ENCODE measurements at places on chromosomes 7 and 10.

- no peak for DNase-seq
These were observed 2.9 kb upstream of the TRIM8 start for GRCh38 chr10:102641402-102641801.

- DNase-seq = no peak
These were observed 121.9 kb downstream of the MAD1L1 start for GRCh38 chr7:2110610-2111396.

DNA sequence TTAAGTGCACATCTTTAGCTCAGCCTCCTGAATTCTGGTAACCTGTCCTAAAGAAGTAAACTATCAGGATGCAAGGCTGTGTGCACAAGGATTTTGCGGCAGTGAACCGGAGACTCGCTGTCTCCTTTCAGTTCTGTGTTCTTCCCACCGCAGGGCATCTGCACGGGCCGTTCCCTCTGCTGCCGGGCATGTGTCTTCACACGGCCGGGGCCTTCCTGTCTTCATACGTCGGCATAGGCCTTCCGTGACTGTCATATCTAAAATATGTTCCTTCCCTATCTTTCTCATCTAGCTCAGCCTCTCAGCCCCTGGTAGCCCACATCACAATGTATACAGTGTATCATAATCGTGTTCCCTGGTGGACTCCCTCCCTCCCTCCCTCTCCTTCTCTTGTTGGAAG is 16.4 kb downstream of the PALD1 start:
- DNase-seq = no peak

- DNase-seq = no peak
These were observed 157.3 kb upstream of the YAE1 start for GRCh38 chr7:39408906-39409305.

GRCh38 chr10:127497685-127498084 is 51.4 kb upstream of the NPS start:
- DNase-seq = no peak

GRCh38 chr7:134710511-134710853 is 63.8 kb downstream of the BPGM start:
- DNase-seq = no peak

GRCh38 chr7:150384406-150385301 is 5.5 kb downstream of the ZNF775 start:
- DNase-seq = no peak

GRCh38 chr7:94059746-94060145 is 55.6 kb upstream of the BET1 start:
- no peak for DNase-seq

DNA sequence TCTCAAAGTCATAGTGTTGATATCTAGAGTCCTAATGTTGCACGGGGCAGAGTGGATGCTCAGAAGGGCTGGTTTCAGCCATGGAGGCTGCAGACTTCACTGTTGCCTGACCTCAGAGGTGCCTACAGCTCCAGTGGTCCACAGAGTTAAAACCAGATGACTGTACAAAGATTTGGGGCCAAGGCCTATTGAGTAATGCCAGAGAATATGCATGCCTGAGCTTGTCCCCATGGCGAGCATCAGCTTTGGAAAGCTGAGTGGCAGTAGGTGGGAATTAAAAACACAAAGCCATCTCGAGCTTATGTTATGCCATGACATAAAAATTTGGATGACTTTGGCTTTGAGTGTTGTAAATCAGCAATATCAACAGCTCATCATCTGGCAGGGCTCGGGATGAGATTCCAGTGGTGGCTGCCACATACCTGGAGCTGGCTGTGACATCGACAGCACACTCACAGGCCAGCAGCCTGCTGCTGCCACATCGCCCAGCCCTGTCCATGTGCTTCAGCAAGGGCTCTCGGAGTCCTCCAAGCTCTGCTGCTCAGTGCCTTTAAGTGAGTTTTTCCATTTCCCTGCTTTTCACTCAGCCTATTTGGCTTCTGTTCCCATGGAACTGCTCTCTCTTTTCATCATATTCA is 379.6 kb downstream of the TNS3 start:
- DNase-seq = no peak

GRCh38 chr7:77416621-77417371 is 647 bp upstream of the GSAP start:
- DNase-seq = no peak

GRCh38 chr7:113431406-113431805 is 313.1 kb upstream of the SMIM30 start:
- no peak for DNase-seq

DNA sequence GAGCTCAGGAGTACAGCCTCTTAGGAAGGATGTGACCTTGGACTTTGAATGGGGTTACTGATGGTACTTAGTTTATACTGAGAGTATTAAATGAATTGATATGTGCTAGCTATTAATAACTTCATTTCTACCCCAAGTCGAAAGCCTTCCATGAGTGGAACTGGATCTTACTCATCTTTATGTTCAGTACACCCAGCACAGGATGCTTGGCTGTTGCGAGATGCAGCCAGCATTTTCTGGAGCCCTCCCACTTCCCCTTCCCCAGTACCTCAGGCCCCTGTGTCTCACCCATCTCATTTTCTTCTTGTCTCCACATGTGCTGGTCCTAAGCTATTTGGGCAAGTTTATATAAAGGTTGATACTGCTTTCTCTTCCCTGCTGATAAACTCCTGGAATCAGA is 7.2 kb downstream of the UPP1 start:
- no peak for DNase-seq

DNA sequence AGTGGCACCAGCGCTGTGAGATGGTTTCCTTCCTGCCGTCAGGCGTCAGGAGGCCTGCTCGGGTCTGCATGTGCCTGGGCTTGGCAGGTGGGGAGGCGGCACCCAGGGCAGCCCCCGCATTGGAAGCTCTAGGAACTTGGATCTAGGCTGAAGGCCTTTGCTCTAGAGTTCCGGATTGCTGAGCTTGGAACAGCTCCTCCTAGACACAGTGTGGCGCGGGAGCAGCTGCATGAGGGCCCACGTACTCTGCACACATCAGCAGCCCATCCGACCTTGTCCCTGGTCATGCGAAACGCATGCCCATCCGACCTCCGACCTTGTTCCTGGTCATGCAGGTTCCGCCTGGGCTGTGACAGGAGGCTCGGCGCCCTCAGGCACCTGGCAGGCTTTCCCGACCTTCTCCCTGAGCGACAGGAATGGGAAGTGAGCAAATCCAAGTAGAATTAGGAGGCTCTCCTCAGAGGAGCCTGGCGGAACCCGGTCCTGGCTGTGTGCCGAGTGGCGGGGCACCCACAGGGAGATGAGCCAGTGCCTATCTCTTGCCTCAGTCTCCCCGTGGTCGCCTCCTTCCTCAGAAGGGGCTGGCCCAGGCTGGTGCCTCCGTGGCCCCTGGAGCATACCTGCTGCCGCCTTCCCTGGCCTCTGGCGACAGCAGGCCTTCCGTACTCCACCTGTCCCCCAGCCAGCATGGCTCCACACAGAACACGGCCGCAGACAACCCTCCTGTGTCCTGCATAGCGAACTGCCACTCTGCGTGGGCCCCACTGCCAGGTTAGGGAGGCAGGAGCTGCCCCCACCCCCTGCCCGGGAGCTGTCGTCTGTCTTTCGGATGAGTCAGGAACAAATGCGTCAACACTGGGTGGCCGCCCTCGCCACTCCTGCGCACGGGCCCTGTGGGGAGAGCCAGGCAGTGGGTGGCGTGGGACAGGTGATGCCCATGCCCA is 12.0 kb downstream of the GET4 start:
- DNase-seq = no peak

GRCh38 chr7:29099896-29100847 is 46.2 kb downstream of the CPVL start:
- no peak for DNase-seq

DNA sequence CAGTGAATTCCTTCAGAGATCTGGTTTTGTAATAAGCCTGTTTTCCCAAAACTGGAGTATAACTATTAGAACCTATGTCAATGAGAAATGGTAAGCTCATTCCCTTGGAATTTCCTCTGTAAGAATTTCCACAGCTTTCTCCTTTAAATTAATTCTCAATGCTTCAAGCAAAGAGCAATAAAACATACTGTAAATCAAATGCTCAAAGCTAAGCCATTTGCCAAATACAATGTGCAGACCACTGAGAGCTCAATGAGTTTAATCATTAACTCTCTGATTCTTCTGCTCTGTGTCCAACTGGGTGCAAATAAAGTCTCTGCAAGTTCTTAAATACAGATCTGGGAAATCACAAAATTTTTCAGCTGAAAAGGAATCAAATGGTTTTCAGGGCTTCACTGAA is 227.6 kb upstream of the IMMP2L start:
- no peak for DNase-seq

GRCh38 chr10:26857991-26858706 is 2.6 kb downstream of the ABI1 start:
- DNase-seq = no peak

DNA sequence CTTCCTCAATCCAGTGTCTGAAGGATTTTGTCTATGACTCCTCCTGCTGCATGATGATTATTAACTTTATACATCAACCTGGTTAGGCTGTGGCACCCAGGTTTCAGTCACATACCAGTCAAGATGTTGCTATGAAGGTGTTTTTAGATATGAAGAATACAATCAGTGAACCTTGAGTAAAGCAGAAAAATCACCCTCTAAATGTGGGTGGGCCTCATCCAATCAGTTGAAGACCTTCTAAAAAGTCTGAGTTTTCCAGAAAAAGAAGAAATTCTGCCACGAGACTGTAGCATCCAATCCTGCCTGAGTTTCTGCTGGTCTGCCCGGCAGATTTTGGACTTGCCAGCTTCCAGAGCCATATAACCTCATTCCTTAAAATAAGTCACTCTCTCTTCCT is 126.1 kb upstream of the FRMD4A start:
- no peak for DNase-seq

GRCh38 chr7:123472327-123472726 is 62.1 kb downstream of the IQUB start:
- no peak for DNase-seq

DNA sequence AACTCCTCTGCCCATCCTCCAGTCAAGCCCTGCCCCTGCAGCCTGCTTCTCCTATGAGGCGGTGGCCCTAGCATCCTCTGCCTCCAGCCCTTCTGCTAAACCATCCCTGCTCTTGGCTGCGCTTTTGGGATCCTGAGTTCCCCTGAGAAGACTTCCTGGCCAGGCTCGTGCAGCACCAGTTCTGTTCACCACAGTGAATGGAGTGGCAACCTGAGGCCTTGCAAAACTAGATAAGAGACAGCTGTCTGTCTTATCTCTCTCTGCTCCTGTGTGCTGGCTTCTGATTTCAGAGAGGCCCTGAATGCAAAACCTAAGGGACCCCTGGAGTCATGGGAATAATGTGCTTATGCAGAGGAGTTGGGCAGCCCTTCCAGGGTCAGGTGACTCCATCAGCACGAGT is 119.2 kb downstream of the TMEM178B start:
- DNase-seq = no peak

DNA sequence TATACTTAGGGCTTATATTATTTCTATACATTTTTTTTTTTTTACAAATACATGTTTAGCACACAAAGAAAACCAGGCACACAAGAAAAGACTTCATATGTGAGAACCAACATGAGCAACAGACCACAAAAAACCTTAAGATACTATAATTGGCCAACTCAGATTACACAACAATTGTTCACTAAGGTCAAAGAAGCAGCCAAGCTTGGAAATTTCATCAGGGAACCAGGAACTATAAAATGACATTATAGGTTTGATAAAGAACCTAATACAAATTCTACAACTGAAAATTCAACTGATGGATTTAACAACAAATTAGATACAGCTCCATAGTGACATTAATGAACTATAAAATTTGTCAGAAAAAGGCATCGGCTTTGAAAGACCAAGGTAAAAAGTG is 4.4 kb upstream of the LUC7L2 start:
- DNase-seq = peak; percentile 29

- DNase-seq = no peak
These were observed 37.0 kb downstream of the FAM20C start for GRCh38 chr7:229184-229964.

DNA sequence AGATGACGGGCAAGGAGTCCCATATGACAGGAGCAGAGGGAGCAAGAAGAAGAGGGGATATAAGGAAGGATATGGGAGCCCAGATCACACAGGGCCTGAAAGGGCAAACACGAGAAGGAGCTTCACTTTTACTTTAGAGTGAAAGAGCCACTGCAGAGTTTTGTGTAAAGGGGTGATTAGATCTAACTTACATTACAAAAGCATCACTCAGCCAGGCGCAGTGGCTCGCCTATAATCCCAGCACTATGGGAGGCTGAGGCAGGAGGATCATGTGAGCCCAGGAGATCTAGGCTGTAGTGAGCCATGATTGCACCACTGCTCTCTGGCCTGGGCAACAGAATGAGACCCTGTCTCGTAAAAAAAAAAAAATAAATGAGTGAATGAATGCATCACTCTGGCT is 91.1 kb downstream of the MPP7 start:
- DNase-seq = no peak

DNA sequence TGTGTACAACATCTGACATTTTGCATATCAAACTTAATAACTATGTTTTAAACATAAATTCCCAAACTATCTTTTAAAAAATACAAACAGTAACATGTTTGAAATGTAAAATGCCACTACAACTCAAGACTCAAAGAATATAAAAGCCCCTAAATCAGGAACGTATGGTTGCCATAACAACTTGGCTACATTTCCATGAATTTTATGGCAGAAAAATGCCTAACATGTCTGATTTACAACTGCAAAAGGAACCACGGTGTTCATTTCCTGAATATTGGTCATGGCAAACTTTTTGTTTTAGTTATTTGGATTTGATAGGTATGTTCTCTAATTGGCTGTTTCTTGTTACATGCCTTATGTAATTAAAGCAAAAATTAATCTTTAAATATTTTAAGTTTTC is 2.0 kb downstream of the SOSTDC1 start:
- no peak for DNase-seq

DNA sequence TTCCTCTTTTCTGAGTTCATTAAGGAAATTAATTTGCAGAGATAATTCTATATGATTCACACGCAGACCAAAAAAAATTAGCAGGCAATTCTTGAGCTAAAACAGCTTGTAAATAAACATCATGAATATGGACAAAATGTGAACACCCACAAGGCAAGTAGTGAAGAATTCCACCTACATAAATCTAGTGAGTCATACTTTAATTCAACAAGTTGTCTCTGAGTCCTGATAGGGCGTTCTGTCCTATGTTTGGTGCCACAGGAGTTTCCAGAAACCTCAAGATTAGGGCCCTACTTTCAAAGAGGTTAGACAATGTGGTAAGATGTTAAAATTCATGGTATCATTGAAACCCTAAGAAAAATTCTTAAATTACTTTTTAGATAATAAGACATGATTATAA is 122.3 kb downstream of the SGMS1 start:
- DNase-seq = no peak

GRCh38 chr7:2198760-2199159 is 34.0 kb downstream of the MAD1L1 start:
- DNase-seq = no peak

DNA sequence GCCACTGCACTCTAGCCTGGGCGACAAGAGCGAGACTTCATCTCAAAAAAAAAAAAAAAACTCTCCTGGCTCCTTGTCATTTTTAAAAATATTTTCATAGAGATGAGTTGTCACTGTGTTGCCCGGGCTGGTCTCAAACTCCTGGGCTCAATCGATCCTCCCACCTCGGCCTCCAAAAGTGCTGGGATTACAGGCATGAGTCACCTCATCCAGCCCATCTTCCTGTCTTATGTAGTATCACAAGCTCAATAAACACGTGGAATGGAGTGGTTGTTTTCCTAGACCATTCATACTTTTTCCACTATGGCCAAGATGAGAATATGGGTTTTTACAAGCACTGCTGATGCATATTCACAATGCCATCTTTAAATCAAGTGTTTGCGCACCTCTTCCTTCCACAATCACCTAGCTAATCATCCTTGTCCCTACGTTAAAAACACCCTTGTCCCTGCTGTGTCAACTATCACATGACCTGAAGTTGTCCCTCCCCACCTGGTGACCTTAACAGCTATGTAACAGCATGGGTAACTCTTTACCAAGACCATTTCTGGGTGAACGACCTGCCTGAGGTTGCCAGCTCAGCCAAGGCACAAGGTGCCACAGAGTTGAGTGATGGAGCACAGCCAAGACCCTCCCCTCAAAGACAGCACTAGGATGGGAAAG is 21.3 kb downstream of the DLG5 start:
- DNase-seq = no peak

Data from SIG-M5 (cell line).